Muscle of back (tissue), 13 donors: ENCODE measurements at places on chromosomes 4 and X. TPM values are rescaled to one million over a fixed set of nuclear protein-coding genes. Genes with fewer than 3 reads are reported as not detected.
A peak's percentile ranks its signal among the peaks of the same experiment; 100 is the strongest.

GRCh38 chr4:82694046-82694445, 104.5 kb downstream of the SCD5 start:
- peak; percentile 52 for DNase-seq

GRCh38 chr4:658681-659667, 15.1 kb downstream of the ATP5ME start:
- DNase-seq, result no peak

Gene SHROOM4
- 8.0 TPM for polyA plus RNA-seq

GRCh38 chr4:38831653-38832052, 25.0 kb downstream of the TLR6 start:
- no peak for DNase-seq

GRCh38 chr4:80138551-80139538, 58.5 kb upstream of the PRDM8 start:
- peak; percentile 25 for DNase-seq
